ENCODE measurements at places on chromosomes 2 and 18.
A peak's percentile ranks its signal among the peaks of the same experiment; 100 is the strongest.

DNA sequence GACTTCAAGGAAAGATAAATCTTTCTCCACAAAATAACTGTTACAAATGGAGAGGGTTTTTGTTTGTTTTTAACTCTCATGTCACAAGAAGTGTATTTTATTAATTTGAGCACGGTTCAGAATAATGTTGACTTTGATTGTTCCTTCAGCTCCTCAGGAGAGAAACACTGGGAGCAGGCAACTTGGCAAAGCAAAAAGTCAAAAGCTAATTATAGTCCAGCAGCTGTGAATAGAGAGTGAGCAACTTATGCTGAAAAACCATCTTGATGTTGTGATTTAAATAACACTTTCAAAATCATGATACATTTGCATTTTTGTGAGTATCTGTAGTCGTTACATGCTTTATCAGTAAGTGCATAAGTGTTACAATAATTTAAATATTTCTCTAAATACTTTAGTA lies 37.5 kb upstream of the TTN start:
- DNase-seq = no peak

- DNase-seq = no peak
Observed at GRCh38 chr2:227363756-227364155, 15.3 kb downstream of the TM4SF20 start.

DNA sequence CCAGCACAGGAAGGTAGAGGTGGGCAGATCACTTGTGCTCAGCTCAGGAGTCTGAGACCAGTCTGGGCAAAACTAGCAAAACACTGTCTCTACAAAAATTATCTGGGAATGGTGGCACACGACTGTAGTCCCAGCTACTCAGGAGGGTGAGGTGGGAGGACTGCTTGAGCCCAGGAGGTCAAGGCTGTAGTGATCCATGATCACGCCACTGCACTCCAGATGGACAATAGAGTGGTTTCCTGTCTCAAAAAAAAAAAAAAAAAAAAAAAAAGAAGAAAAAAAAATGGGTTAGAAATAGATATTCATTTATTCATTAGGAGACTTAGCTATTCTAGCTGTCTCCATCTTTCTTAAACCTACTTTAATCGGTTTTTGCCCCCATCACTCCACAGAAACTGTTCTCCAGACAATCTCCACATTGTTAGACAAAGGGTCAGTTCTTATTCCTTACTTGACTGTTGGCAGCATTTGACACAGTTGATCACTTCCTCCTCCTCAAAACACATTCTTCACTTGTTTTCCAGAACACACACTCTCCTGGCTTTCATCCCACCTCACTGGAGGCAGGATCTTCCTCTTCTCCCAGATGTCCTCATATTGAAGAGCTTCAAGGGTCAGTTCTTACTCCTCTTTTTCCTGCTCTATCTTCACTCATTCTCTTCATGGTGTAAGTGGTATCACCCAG lies 103.1 kb downstream of the DTNB start:
- peak; percentile 40 for DNase-seq

DNA sequence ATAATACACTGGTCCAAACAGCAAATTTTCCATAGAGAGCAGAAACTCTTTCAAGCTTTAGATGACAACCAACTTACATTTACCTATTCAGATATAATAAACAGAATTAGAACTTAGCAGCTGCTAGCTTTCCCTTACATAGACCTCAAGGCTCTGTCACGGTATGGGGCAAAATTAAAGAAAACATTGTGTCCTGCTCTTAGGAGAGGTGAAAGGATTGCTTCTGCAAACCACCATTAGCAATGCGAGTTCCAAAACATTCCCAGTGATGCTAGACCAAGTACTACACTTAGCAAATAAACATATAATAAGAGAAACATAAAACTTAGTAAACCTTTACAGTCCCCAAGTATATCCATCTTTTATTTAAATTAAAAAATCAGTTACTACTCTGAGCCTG lies 183.3 kb downstream of the CAMKMT start:
- no peak for DNase-seq

DNA sequence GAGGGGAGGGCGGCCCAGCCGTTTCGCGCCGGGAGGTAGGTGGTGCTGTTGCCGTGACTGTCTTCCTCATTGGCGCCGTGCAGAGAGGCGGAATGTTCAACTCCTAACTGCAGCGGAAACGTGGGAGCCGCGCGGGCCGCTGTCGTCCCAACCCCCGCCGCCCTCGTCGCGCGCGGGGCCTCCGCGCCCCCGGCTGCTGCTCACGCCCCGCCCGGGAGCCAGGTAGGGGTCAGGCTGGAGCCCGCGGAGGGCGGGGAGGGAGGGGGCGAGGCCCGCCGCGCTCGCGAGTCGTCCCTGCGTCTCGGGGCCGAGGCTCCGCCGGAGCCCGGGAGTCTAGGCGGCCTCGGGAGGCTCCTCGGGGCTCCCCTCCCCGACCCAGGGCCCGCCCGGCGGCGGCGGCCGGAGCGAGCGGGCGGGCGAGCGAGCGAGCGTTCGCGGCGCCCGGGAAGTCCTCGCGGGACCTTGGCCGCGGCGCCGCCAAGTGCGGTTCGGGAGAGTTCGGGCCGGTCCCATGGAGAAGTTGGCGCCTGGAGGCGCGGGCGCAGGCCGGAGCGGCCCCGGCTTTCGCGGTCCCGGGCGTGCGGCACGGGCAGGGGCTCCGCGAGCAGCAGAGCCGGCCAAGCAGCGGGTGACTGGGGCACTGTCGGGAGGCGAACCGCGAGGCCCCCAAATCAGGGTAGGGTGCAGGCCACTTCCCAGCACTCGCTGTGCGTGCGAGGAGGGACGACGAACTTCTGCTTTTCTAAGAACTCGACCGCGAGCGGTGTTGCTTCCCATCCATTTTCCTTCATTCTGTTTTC lies at the start of gene MAP3K20:
MAP3K20 (plus strand) TSS at position 66 of the 800 bp plus-strand sequence. CDS start 15,186 bp downstream, outside the sequence.
- peak; percentile 71 for DNase-seq

Data from fibroblast of the aortic adventitia (primary cell).